A549 treated with RU486 at 1 μM for 4 hours (cell line): ENCODE measurements at places on chromosomes 6 and 20. TPM values are rescaled to one million over a fixed set of nuclear protein-coding genes. Genes with fewer than 3 reads are reported as not detected.

HFE gene
- total RNA-seq = 8.9 to 13.3 TPM (median 12.2 TPM) in 5 replicates

PTGIS gene
- 0.07 TPM in 2 of 5 replicates, not detected in the others for total RNA-seq

SRMS gene
- not detected in 5 replicates for total RNA-seq

ASIP gene
- total RNA-seq = not detected in 5 replicates

ANKRD6 gene
- 1.4 to 2.2 TPM (median 1.8 TPM) in 5 replicates for total RNA-seq

PSORS1C2 gene
- total RNA-seq = not detected in 5 replicates

FAXC gene
- 5.1 to 7.1 TPM (median 6.7 TPM) in 5 replicates for total RNA-seq

L3MBTL3 gene
- total RNA-seq = 2.6 to 3.6 TPM (median 3.1 TPM) in 5 replicates

ABHD12 gene
- 76.5 to 112 TPM (median 100 TPM) in 5 replicates for total RNA-seq

CLVS2 gene
- total RNA-seq = 0.05 to 0.13 TPM (median 0.11 TPM) in 4 of 5 replicates, not detected in the other

NCOA6 gene
- total RNA-seq = 17.5 to 20.1 TPM (median 19.8 TPM) in 5 replicates

COL9A3 gene
- 0.18 to 0.87 TPM (median 0.43 TPM) in 5 replicates for total RNA-seq

DBNDD2 gene
- total RNA-seq = 23.3 to 31.4 TPM (median 26.8 TPM) in 5 replicates

TSPO2 gene
- total RNA-seq = not detected in 5 replicates

RSPH4A gene
- total RNA-seq = 0.15 to 0.39 TPM (median 0.18 TPM) in 5 replicates

CCM2L gene
- 0.47 to 0.67 TPM (median 0.56 TPM) in 5 replicates for total RNA-seq

CPXM1 gene
- total RNA-seq = not detected in 5 replicates

GPR6 gene
- not detected in 5 replicates for total RNA-seq

SLC26A8 gene
- not detected in 5 replicates for total RNA-seq

VNN1 gene
- 0.06 to 0.13 TPM (median 0.07 TPM) in 5 replicates for total RNA-seq

C6orf58 gene
- total RNA-seq = 0.13 to 0.33 TPM (median 0.13 TPM) in 3 of 5 replicates, not detected in the others

IP6K3 gene
- 0.08 to 0.19 TPM (median 0.12 TPM) in 3 of 5 replicates, not detected in the others for total RNA-seq

FAM83B gene
- total RNA-seq = 0.06 to 0.13 TPM (median 0.09 TPM) in 5 replicates

CAGE1 gene
- 0.10 TPM in 1 of 5 replicates, not detected in the others for total RNA-seq

RBBP8NL gene
- total RNA-seq = 0.07 to 0.29 TPM (median 0.16 TPM) in 5 replicates

PRL gene
- not detected in 5 replicates for total RNA-seq

MOCS1 gene
- 1.0 to 1.8 TPM (median 1.6 TPM) in 5 replicates for total RNA-seq

FILIP1 gene
- 0.19 to 0.35 TPM (median 0.29 TPM) in 5 replicates for total RNA-seq

CLDN20 gene
- total RNA-seq = not detected in 5 replicates

EBF4 gene
- total RNA-seq = 2.4 to 3.0 TPM (median 2.7 TPM) in 5 replicates

SNHG17 gene
- total RNA-seq = 175 to 225 TPM (median 196 TPM) in 5 replicates

SIRPA gene
- 25.2 to 32.2 TPM (median 27.7 TPM) in 5 replicates for total RNA-seq

DAAM2 gene
- total RNA-seq = not detected in 5 replicates

AMD1 gene
- 100 to 156 TPM (median 144 TPM) in 5 replicates for total RNA-seq

TXLNB gene
- total RNA-seq = not detected in 5 replicates

GLP1R gene
- not detected in 5 replicates for total RNA-seq
